ENCODE measurements at places on chromosomes 12 and 14. TPM values are rescaled to one million over a fixed set of nuclear protein-coding genes. Genes with fewer than 3 reads are reported as not detected.

Gene SMCO2
- not detected for total RNA-seq

Gene IGF1
- total RNA-seq: 99.9 TPM

Gene SLC2A13
- 12.8 TPM for total RNA-seq

DNA sequence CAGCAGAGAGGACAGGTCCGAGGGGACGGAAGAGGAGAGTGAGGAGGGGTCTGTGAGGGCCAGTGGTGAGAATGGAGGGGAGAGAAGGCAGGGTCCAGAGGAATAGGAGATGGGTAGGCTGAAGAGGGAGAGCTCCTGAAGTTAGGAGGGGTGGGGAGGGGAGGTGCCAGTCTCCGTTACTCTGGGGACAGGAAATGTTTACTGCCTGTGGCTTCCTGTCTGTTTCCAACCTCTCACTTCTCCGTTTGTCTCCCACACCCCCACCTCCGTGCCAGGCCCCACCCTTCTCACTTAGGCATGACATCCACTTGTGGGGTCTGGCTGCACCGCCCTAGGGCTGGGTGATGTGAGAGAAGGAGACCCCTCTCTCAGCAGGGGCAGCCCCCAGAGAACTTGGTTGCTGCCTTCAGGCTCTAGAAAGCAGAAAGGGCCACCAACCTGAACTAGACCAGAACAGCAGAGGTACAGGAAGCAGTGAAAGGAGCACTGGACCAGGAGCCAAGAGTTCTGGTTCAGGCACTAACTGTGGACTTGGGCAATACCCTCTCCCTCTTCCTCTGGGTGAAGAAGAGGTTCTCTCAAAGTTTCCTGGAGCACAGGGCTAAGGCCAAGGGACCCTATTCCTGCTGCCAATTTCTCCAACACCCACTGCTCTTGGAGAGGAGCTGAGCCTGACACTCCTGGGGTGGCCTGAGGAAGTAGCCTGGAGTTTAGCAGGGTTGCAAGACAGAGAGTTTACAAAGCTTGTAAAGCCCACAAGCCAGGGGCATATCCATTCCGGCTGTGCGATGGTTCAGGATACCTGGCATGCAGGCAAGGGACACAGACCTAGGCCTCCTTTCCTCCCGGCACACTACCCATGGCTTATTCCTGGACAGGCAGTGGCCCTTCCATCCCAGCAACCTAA, 5.5 kb downstream of the ITGA5 start:
- DNase-seq: no peak
- H3K27ac ChIP-seq: peak overlapping the region; percentile 87
- peak overlapping the region; percentile 82 for H3K4me3 ChIP-seq
- no peaks in the 10 kb centered on the region for H3K36me3 ChIP-seq
- H3K27me3 ChIP-seq: no peaks in the 10 kb centered on the region
- H3K4me1 ChIP-seq: peaks cover 88% of the 10 kb centered on the region

GRCh38 chr12:64407342-64408223, 3.4 kb downstream of the XPOT start:
- H3K27ac ChIP-seq: no peak overlapping the region
- no peaks in the 10 kb centered on the region for H3K27me3 ChIP-seq
- H3K36me3 ChIP-seq: peaks cover 28% of the 10 kb centered on the region
- H3K4me3 ChIP-seq: no peak overlapping the region

GRCh38 chr14:56759633-56760032, 50.6 kb downstream of the OTX2 start:
- no peak overlapping the region for H3K27ac ChIP-seq
- no peak overlapping the region for H3K4me3 ChIP-seq
- no peaks in the 10 kb centered on the region for H3K36me3 ChIP-seq
- H3K27me3 ChIP-seq: peaks cover 7% of the 10 kb centered on the region

GRCh38 chr14:20686386-20687143, 2.0 kb upstream of the ANG start:
- no peak for DNase-seq
- H3K27me3 ChIP-seq: no peaks in the 10 kb centered on the region
- peak overlapping the region; percentile 10 for H3K4me3 ChIP-seq
- H3K4me1 ChIP-seq: peaks cover 46% of the 10 kb centered on the region

GRCh38 chr14:95495538-95496025, 20.9 kb downstream of the SYNE3 start:
- no peak overlapping the region for H3K4me3 ChIP-seq
- no peak for DNase-seq
- H3K27me3 ChIP-seq: no peaks in the 10 kb centered on the region
- H3K27ac ChIP-seq: peak overlapping the region; percentile 76
- H3K4me1 ChIP-seq: peaks cover 64% of the 10 kb centered on the region

DNA sequence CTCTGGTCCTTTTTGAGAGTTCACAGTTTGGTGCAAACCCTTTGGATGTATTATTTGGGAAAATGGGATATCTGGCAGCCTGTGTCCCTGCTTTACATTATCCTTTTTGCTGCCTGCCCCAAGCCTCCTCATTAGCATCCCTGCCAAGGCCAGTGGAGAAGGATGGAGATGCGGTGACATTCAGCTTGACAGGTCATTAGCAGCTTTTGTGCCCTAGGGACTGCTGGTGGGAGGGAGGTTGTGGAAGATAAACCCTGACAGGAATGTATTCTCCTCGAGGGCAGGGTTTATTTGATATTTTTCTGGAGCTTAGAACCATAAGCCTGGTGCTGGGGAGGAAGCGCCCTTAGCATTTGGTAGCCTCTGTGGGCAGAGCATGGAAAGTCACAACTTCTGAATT, 49.3 kb downstream of the PTPN11 start:
- H3K36me3 ChIP-seq: peaks cover 44% of the 10 kb centered on the region
- no peaks in the 10 kb centered on the region for H3K27me3 ChIP-seq
- no peak overlapping the region for H3K27ac ChIP-seq
- DNase-seq: no peak
- H3K4me1 ChIP-seq: no peaks in the 10 kb centered on the region

DNA sequence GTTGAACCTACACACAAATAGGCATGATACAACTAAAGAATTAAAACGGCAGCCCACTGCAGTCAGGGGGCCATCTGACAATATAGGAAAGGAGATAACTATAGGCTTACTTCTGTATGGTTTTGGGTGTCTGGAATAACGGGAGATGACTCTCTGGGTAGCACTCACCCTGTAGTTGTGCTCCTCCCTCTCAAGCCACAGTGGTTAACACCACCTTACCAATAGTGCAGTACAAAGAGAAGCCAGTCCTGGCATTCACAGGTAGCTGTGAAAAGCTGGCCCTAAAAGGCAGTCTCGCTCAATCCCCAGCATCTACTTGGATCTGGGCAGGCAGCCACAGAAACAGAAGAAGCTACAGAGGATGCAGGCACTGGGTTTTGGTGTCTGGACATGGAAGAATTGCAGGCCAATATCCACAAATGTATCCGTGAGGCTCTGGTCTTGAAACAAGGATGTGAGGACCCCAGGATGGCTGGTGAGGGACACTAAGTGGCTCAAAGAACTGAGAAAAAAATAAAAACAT, 93.0 kb downstream of the DPF3 start:
- H3K36me3 ChIP-seq: no peaks in the 10 kb centered on the region
- H3K27me3 ChIP-seq: no peaks in the 10 kb centered on the region
- no peak overlapping the region for H3K4me3 ChIP-seq
- no peaks in the 10 kb centered on the region for H3K4me1 ChIP-seq
- H3K27ac ChIP-seq: no peak overlapping the region

GRCh38 chr12:116331876-116332275, 54.4 kb upstream of the MED13L start:
- no peaks in the 10 kb centered on the region for H3K4me1 ChIP-seq
- no peaks in the 10 kb centered on the region for H3K36me3 ChIP-seq
- no peaks in the 10 kb centered on the region for H3K27me3 ChIP-seq
- no peak overlapping the region for H3K27ac ChIP-seq
